ENCODE measurements at places on chromosomes 12 and 14.

DNA sequence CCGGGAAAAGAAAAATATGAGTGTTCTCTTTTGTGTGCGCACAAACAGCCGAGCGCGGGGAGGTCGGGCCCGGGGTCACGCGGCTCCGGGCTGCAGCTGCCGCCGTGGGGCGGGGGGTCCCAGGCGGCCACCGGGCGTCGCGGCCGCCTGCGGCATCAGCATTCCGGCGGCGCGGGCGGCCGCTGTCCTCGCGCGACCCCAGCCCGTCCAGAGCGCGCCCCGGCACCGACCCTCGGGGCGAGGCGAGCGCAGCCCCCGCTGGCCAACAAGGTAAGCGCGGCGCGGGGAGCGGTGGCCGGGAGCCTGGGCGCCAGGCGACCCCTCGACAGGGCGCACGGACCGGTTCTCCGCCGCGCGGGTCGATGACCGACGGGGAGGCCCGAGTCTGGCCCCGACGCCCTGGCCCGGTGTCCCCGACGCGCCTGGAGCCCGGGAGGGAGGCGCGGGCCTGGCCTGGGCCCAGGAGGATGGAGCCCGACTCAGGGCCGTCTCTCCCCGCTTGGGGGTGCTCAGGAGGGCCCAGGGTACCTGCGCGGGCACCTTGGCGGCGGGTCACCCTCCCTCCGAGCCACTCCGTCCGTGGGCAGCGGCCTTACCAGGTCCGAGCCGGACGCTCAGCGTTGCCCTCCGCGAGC lies 103.9 kb upstream of the DIO3 start:
- DNase-seq: no peak

- no peak for DNase-seq
These were observed 55.7 kb upstream of the PRPF39 start for GRCh38 chr14:45028107-45028626.

DNA sequence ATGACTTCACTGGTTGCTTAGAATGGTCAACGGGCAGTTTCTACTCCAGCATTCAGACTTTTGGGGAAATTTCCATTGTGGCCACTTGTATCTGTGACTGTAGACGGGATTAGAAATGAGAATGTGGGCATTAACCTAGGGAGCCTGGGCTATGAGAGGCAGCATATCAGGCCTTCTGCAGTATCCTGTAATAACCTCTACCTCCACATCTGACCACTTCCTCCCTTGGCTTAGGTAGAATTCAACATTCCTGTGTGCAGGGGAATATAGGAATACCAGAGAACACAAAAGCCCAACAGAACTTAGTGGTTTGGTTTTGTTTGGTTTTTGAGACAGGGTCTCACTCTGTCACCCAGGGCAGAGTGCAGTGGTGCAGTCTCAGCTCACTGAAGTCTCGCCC lies 76.4 kb upstream of the HOXC13 start:
- DNase-seq: no peak

DNA sequence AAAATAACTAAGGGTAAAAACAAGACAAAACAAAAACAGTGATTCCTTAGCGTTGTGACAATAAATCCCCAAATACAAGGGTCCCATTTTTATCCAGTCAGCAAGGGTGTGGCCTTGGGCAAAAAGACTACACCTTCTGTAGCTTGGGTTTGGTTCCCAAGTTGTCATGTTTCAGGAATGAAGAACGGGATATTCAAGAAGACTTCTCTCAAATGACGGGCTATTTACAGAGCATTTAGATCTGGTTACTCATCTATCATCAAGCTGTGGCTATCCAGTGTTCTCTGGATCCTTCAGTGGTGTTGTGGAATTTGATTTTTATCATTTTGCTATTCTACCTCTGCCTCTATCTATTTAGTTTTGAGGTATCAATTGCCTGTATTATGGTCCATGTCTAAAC lies 219.7 kb downstream of the SLC25A21 start:
- no peak for DNase-seq

- DNase-seq: no peak
These were observed 114.2 kb upstream of the ARID2 start for GRCh38 chr12:45615268-45615667.

GRCh38 chr14:105856676-105857219 lies 330.4 kb downstream of the TMEM121 start:
- no peak for DNase-seq

Data from activated effector memory CD4-positive, alpha-beta T cell treated with anti-CD3 and anti-CD28 coated beads, Interleukin-2, amount 50 U/mL, for 16 hours (primary cell).